ENCODE measurements at places on chromosomes 16 and 17.
A peak's percentile ranks its signal among the peaks of the same experiment; 100 is the strongest.

GRCh38 chr17:18997650-18998196 lies 6.8 kb downstream of the FAM83G start:
- no peaks in the 10 kb centered on the region for H3K36me3 ChIP-seq
- no peak overlapping the region for H3K4me3 ChIP-seq
- H3K27me3 ChIP-seq: no peaks in the 10 kb centered on the region
- DNase-seq: no peak

- H3K27ac ChIP-seq: no peak overlapping the region
- no peak overlapping the region for H3K4me3 ChIP-seq
- H3K36me3 ChIP-seq: no peaks in the 10 kb centered on the region
Measured at GRCh38 chr17:70084476-70084875, 9.5 kb downstream of the KCNJ16 start.

GRCh38 chr16:81939164-81940056 lies 71.9 kb downstream of the SDR42E1 start:
- no peak overlapping the region for H3K4me3 ChIP-seq
- no peak for DNase-seq
- no peaks in the 10 kb centered on the region for H3K4me1 ChIP-seq
- H3K27ac ChIP-seq: no peak overlapping the region

GRCh38 chr17:3738562-3739295 lies 15.0 kb downstream of the HASPIN start:
- no peak overlapping the region for H3K4me3 ChIP-seq
- H3K27ac ChIP-seq: no peak overlapping the region
- H3K27me3 ChIP-seq: no peaks in the 10 kb centered on the region

DNA sequence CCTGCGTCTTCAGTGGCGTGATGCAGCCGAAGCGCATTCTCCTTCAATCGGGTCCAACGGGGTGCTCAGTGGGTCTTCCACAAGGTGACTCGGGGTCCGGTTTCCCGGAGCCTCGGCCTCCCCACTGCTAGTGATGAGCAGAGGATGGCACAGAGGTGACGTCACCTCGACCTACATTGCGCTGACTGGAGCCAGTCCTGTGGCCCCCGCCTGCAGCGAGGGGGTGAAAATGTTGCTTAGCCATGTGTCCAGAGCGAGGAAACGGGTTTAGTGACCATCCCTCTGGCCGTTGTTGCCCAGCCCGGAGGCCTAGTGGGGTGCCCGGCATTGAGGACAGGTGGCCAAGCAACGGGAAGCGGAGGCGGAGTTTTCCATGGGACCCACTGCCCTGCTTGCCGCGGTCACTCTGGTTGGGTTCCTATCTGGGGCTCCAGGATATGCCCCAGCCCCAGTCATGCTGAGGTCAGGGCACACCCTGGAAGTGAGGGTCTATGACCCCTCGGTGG lies 190.6 kb upstream of the CIBAR2 start:
- peaks cover 6% of the 10 kb centered on the region for H3K4me1 ChIP-seq
- no peaks in the 10 kb centered on the region for H3K27me3 ChIP-seq
- DNase-seq: no peak
- H3K4me3 ChIP-seq: peak overlapping the region; percentile 20
- no peaks in the 10 kb centered on the region for H3K36me3 ChIP-seq

GRCh38 chr16:73149334-73149733 lies 101.4 kb upstream of the ZFHX3 start:
- no peaks in the 10 kb centered on the region for H3K36me3 ChIP-seq
- no peaks in the 10 kb centered on the region for H3K4me1 ChIP-seq
- no peak overlapping the region for H3K4me3 ChIP-seq
- H3K27me3 ChIP-seq: no peaks in the 10 kb centered on the region
- no peak for DNase-seq

All from breast epithelium (tissue), 4 donors.